Stimulated activated CD8-positive, alpha-beta memory T cell treated with anti-CD3 and anti-CD28 coated beads, Interleukin-15, amount 100 ng/mL, for 1 hour (primary cell): ENCODE measurements at places on chromosomes 2 and 18.

DNA sequence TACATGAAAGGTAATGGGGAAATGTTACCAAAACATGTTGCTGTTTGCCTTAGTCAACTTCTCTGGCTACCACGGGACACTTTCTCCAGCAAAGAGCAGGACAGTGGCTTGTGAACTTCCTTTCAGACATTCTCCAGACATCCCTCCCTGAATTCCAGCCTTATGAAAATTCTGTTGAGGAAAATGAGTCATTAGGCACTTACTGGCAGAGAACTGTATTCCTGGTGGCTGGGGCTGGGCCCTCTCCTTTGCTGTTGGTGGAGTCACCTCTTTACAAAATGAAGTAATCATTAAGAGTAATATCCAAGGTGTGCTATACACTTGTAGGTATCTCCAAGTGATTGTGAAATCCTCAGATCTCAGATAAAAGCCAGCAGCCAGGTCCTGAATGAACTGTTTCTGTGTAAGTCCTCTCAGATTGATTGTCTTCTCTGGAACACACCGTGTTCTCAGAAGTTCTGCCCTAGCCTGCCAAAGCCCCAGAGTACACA is 1.3 kb upstream of the FAP start:
- no peak for DNase-seq

DNA sequence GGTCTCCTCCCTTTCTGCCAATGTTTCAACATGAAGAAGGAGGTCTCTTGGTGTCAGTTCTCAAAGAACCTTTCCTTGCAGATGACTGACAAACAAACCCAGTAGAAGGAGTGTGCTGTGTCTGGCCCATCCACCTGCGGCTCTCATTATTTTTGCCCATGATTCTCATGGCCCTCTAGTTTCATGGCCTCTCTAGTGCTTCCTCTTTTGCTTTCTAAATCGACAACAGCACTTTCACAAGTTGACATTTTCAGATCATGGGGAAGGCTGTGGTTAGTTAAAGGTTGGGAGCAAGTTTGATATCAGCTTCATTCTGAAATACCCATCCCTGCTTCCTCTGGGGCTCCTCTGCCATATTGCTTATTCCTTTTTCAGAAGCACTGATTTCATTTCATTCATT is 805.2 kb downstream of the SLC4A3 start:
- DNase-seq = no peak

DNA sequence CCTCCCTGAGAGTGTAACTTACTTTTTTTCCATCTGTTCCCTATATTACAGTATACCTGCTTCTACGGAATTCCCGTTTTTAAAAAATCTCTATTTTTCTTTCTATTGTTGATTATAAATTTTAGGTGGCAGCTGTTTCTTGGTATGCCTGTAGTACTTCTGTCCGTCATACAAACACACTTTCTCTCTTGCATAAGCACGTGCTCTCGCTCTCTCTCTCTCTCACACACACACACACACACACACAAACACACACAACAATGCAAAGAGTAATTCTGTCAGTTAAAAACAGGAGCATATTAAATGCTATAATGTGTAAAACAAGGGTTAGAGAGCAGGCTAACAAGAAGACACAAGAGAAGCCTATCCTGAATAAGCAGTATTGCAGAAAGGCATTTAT is 140.5 kb downstream of the THADA start:
- DNase-seq = no peak

GRCh38 chr2:197339016-197339415 is 28.4 kb upstream of the ANKRD44 start:
- DNase-seq = no peak

DNA sequence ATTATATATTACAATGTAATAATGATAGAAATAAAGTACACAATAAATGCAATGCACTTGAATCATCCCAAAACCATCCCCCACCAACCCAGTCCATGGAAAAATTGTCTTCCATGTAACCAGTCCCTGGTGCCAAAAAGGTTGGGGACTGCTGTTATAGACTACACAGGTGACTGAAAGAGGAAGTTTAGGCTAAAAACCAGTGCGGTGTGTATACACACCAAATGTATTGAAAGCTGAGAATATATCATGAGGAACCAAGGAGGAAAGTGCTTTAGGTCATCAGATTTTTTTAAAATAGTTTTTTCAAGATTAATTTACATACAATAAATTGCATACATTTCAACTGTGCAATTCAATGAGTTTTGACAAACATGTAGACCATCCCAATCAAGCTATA is 20.5 kb upstream of the C1D start:
- no peak for DNase-seq

- DNase-seq = no peak
These were observed 43.6 kb upstream of the AGPS start for GRCh38 chr2:177348733-177349693.

GRCh38 chr2:120793682-120794403 is 58.2 kb downstream of the GLI2 start:
- no peak for DNase-seq

DNA sequence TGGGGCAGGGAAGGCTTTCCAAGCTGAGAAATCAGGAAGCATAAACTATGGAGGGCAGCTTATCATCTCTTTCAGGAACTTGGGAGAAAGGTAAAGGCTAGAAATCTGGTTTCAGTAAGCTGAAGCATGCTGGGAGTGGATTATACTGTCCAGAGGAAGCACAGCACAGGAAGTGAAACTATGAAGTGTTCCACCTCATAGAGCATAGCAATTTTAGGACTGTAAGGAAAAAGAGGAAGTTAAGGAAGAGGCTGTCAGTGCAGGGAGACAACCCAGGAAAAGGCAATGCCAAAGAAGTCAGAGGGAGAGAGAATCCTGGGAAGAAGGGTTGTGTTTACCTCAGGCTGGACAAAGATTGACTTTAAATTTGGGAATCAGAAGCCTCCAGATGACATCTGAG is 51.9 kb downstream of the EFEMP1 start:
- DNase-seq = no peak

DNA sequence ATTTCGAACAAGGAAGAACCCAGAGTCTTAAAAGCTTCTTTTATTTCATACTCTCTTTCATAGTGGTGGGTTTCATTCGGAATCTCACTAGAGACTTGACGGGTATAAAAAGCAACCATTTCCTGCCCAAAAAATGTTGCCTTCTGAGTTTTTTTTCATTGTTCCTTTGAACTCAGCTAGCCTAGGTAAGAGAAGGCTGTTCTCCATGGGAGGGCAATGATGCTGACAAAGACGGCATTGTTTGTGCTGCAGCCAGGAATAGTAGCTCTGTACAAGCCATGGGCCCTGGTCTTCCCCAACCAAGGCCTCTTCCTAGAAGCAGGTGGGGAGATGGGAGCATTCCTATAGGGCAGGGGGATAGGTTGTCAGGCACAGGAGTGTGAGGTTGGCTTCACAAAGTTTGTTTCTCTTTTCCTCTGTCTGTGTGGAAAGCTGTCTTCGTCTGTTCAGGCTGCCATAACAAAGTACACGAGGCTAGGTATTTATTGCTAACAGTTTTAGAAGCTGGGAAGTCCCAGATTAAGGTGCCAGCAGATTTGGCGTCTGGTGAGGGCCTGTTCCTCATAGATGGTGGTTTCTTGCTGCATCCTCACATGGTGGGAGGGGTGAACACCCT is 405.1 kb downstream of the NBAS start:
- no peak for DNase-seq

- DNase-seq = no peak
These were observed 45.4 kb upstream of the LTBP1 start for GRCh38 chr2:32901313-32901712.

- DNase-seq = no peak
These were observed 105.6 kb downstream of the AFF3 start for GRCh38 chr2:100036793-100037192.

DNA sequence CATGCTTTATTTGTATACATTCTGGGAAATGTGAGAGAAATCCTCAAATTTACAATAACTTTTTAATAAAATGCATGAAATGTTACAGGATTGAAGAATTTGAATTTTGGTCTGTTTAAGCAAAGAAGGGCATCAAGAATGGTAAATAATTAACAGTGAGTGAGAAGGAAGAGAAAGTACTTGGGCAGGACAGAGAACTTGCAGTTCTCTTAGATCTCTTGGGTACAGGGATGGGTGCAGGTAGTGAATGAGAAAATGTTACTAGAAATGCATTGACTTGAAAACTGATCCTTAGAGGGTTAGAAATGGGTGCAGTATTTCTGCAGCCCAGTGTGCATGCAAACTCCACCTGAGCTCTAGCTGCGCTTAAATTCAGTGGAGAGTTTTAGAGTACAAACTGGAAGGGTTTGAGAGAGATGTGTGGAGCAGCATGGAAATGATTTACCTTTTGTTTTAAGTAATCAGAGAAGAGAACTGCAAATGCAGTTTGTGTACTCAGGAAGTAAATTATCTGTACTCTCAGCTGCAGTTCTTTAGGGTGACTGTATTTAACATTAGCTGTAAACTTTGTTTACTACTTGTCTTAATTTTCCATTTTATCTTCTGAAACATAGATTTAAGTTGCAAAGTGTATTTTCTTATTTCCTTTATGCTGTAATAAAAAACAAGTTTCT is 51.0 kb upstream of the RAB27B start:
- DNase-seq = no peak

- DNase-seq = no peak
These were observed 138.2 kb upstream of the PKDCC start for GRCh38 chr2:41909584-41909983.

DNA sequence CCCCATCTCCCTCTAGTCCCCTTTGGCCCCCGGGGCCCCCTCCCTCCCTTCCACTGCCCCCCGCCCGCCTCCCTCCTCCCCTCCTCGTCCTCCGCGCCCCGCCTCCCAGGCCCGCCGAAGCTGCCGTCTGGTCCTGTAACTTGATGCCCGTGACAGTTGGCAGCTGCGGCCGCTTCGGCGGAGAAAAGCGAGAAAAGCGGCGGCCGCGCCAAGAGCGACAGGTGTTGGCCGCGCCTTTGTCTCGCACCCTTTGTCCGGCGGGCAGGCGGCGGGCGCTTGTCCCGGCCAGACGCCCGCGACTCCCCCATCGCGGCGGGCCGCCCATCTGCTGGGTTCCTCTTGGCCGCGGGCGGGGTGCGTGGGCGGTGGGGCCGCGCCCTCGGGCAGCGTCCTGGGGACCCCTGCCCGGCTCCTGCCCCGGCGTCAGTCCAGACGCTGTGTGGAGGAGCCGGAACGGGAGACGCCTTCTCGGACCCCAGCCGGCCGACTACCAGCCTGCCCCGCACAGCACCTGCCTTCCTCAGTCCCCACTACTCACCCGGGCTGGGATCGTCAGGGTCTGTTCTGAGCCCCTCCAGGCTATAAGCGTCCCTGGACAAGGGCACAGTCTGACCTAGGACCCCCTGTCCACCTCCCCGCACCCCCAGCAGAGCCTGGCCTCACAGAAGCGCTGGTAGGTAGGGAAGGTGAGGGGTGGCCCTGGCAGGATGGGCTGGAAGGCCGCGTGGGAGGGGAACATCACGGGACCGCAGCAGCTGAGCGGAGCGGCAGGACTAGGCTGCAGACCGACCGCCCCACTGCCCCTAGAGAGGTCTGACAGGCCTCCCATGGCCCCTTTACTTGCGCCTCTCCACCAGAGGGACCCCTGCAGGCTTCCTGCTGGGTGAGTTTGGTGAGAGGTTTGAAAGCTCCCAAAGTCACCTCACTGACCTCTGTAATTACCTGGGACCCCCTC is 1.2 kb upstream of the HES6 start:
- DNase-seq = no peak

DNA sequence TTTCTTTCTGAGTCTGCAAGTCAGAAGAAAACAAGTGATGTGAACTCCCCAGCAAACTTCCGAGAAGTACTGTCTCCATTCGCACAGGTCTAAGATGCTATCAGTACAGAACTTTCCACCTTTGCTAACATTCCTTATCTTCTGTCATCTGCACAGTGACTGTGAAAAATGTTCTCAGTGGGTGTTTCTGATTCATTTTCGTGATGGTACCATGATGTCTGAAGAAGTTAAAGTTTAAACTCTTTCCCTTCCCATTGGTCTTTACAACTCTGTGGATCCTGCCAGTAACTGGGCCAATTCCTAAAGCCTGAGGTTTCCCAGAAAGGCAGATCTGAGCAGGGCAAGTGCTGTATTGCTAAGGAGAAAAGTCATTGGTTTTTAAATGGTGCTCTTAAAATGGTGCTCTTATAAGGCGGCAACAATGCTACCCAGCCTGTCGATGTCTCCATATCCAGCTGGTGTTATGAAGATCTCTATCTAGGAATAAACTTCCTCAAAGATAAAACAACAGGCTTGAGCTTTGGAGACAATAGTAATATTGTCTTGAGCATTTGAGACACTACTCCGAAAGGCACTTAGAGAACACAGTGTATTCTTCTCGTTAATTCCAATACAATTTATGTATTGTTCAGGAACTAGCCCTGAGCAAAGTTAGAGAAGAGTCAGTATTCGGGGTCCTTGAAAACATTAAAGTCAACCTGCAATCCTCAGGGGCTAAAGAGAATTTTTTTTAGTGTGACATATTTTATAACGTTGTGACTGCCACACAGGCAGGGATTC is 232.3 kb downstream of the OSR1 start:
- no peak for DNase-seq

- no peak for DNase-seq
These were observed 16.0 kb upstream of the ZNF532 start for GRCh38 chr18:58848685-58849084.

GRCh38 chr18:7855028-7855427 is 287.9 kb downstream of the PTPRM start:
- DNase-seq = no peak

- DNase-seq = no peak
These were observed 4.3 kb upstream of the COL6A3 start for GRCh38 chr2:237418300-237418699.

- DNase-seq = no peak
These were observed 6.8 kb downstream of the ESCO1 start for GRCh38 chr18:21593540-21594257.

- no peak for DNase-seq
These were observed 30.2 kb downstream of the MCFD2 start for GRCh38 chr2:46885376-46885775.

DNA sequence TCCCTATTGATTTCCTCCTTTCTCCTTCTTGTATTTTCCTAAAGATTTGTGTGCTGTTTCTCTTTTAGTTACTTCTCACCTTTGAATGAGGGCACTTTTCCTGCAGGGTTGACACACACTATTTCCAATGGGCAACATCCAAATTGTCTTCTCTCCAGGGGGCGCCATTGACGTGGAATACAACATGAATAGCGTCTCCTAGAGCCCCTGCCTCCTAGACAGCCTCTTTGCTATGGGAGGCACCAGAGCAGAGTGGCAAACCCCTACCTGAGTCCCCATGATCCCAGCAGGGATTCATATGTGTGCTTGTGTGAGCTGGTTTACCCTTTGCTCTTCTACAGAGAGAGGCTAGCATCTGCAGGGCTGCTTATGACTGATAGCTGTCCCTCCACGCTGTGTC is 61.3 kb upstream of the ITSN2 start:
- DNase-seq = peak; percentile 21

DNA sequence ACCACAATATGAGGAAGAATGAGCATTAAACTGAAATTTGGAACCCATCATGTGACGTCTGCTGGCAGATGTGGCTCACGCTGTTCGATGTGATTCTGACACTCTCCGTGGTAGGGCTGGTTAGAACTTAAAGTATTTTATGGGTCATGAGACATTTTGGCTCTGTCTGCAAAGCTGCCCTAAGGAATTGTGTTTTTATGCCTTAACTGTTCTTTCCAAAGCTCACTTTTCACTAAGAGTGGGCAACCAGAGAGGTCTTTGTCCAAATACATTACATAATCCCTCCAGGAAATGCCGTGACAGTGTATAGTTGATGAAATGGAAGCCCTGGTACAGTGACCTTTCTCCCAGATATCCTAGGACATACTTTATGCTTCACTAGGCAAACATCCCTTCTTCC is 119.1 kb downstream of the AQP4 start:
- DNase-seq = no peak

GRCh38 chr18:80147037-80147417 is 38.0 kb downstream of the ADNP2 start:
- no peak for DNase-seq

- no peak for DNase-seq
These were observed 12.1 kb downstream of the FMNL2 start for GRCh38 chr2:152347076-152347475.

GRCh38 chr18:76689646-76690264 is 132.6 kb upstream of the ZNF236 start:
- DNase-seq = no peak
